Bronchial epithelial cell (primary cell): ENCODE measurements at places on chromosomes 12 and 14. TPM values are rescaled to one million over a fixed set of nuclear protein-coding genes. Genes with fewer than 3 reads are reported as not detected.

DCN gene
- total RNA-seq = 2.7 and 32.6 TPM in 2 replicates

REP15 gene
- total RNA-seq = 0.51 and 0.53 TPM in 2 replicates

RAPGEF3 gene
- 0.90 and 3.9 TPM in 2 replicates for total RNA-seq

PPM1H gene
- total RNA-seq = 0.79 and 0.90 TPM in 2 replicates

MTERF2 gene
- 3.6 and 3.9 TPM in 2 replicates for total RNA-seq

CDK17 gene
- 28.3 and 34.5 TPM in 2 replicates for total RNA-seq

ERGIC2 gene
- total RNA-seq = 44.7 and 60.3 TPM in 2 replicates

SUSD6 gene
- total RNA-seq = 3.9 and 5.6 TPM in 2 replicates

GPR137C gene
- under 0.01 and 0.26 TPM in 2 replicates for total RNA-seq

FAIM2 gene
- total RNA-seq = 0.53 TPM in 1 of 2 replicates, not detected in the other

APOF gene
- total RNA-seq = not detected in 2 replicates
